HepG2 (cell line): ENCODE measurements at places on chromosomes 12 and 14. TPM values are rescaled to one million over a fixed set of nuclear protein-coding genes. Genes with fewer than 3 reads are reported as not detected.

- no peak overlapping the region for H3K4me3 ChIP-seq
- no peak for DNase-seq
- H3K4me1 ChIP-seq, result peaks cover 13% of the 10 kb centered on the region; the same call in 1 of the 2 replicates
- H3K36me3 ChIP-seq, result no peaks in the 10 kb centered on the region
- no peaks in the 10 kb centered on the region for H3K27me3 ChIP-seq
These were observed 386.3 kb upstream of the TBX3 start for GRCh38 chr12:115070313-115070712.

RFLNA gene
- total RNA-seq, result not detected in 2 replicates

DNA sequence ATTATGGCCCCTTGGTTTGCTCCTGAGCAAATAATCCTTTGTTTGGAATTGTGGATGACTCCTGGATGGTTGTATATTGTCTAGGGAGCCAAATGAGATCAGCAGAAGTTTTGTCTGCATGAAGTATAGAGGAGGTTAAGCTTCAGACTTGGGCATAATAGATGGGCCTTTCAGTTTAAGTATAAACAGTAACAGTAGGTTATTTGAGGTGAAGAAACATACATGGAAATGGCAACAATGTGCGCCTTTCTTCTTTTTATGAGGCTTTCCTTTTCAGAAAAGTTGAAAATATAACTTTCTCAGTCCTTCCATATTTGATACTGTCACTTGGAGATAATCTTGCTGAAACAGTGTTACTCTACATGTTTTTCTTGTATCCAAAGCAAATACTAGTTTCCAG lies 63.7 kb upstream of the PPP1R12A start:
- no peaks in the 10 kb centered on the region; the same call in 1 of the 2 replicates for H3K4me1 ChIP-seq
- no peaks in the 10 kb centered on the region for H3K36me3 ChIP-seq
- H3K27me3 ChIP-seq, result no peaks in the 10 kb centered on the region
- DNase-seq, result no peak
- no peak overlapping the region for H3K27ac ChIP-seq

DNA sequence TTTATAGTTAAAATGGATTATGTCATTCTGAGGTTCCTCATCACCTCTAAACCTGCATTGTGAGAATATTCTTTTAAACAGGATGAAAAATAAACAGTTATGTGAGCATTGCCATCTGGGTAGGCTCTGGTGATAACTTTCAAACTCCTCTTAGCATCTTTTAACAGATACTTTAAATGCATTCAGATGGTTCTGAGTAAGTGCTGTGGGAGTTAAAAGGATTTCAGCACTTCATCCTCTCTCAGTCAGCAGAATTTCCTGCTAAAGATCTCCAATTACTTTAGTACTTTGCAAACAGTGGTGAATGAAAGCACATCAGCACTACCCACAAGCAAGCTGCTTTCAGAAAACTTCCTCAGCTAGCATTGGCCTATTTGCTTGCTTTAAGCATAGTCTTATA lies 59.3 kb upstream of the TMTC1 start:
- no peak overlapping the region for H3K4me3 ChIP-seq

RD3L gene
- not detected in 2 replicates for total RNA-seq

DNA sequence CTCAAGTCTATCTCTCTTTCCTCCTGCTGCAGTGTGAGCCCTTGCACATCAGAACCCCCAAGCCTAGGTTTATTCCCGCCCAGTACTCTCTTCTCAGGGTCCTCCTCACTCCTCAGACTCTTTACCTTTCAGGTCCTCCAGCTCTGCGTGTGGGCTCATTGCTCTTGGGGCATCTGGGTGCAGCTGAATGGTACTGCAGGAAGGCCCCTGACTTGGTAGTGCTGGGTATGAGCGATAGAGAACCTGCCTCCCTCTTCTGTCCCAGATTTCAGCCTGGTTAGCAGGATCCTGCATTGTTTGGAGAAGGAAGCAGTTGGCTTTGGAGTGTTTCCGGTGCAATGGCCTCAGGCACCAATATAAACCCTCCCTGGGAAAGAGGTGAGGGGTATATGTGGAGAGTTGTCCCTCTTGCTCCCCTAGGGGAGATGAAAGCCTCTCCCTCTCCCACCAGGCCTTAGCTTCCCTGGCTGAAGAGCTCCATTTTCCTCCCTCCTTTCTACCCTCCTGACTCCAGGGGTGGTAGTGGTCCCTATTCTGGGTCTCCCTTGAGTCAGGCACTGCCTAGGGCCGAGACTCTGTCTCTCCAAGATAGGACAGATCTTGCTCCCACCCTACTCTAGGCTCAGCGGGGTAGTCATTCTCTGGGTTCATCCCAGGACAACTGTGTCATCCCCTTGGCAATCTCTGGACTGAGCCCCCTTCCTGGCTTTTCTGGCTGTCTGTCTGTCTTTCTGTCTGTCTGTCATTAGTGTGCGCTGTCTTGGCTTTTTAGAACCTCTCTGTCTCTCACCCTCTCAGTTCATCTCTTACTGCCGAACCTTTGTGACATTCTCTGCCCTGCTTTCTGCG lies 3.8 kb downstream of the LRP1 start:
- H3K27ac ChIP-seq, result peak overlapping the region; percentile 40
- H3K27me3 ChIP-seq, result no peaks in the 10 kb centered on the region
- peaks cover 7% of the 10 kb centered on the region; the same call in 1 of the 2 replicates for H3K36me3 ChIP-seq
- peak overlapping the region; percentile 32 for H3K4me3 ChIP-seq
- DNase-seq, result no peak

GRCh38 chr14:47846008-47846407 lies 170.6 kb upstream of the MDGA2 start:
- H3K4me1 ChIP-seq, result no peaks in the 10 kb centered on the region
- DNase-seq, result no peak
- no peaks in the 10 kb centered on the region for H3K36me3 ChIP-seq
- no peak overlapping the region for H3K4me3 ChIP-seq
- no peaks in the 10 kb centered on the region for H3K27me3 ChIP-seq

GRCh38 chr14:75521415-75522199 lies 662 bp upstream of the BATF start:
- H3K4me3 ChIP-seq, result no peak overlapping the region
- H3K36me3 ChIP-seq, result no peaks in the 10 kb centered on the region
- H3K27me3 ChIP-seq, result peaks cover 10% of the 10 kb centered on the region; the same call in 2 of the 3 replicates
- H3K4me1 ChIP-seq, result peaks cover 33% of the 10 kb centered on the region

TAS2R42 gene
- total RNA-seq, result not detected in 2 replicates

DNA sequence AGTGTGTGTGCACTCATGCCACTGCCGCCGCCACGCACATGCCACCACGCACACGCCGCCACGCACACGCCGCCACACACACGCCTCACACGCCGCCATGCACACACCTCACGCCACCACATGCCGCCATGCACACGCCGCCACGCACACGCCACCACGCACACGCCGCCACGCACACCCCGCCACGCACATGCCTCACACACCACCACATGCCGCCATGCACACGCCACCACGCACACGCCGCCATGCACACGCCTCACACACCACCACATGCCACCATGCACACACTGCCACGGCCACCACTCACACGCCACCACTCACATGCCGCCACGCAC lies 6.3 kb downstream of the CLBA1 start:
- no peaks in the 10 kb centered on the region for H3K27me3 ChIP-seq
- no peak overlapping the region for H3K4me3 ChIP-seq
- DNase-seq, result no peak
- H3K27ac ChIP-seq, result no peak overlapping the region
- H3K36me3 ChIP-seq, result no peaks in the 10 kb centered on the region
